CD4-positive, alpha-beta T cell treated with Interleukin-10 for 1 hour (primary cell): ENCODE measurements at places on chromosomes 6 and 20.

DNA sequence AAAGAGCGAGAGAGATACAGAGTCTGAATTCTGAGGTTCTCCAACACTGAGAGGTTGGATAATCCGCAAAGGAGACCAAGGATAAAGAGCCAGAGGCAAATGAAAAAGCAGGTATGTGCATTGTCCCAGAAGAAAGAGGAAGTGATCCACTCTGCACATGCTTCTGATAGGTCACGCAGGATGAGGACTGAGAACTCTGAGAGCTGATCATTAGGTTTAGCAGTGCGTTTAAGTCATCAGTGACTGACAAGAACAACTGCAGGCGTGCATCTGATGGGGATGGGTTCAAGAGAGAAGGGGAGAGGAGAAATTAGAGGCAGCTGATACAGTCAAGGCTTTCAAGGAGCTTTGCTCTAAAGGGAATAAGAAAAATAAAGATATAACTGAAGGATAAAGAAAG lies 301.2 kb upstream of the SGK1 start:
- DNase-seq = no peak

DNA sequence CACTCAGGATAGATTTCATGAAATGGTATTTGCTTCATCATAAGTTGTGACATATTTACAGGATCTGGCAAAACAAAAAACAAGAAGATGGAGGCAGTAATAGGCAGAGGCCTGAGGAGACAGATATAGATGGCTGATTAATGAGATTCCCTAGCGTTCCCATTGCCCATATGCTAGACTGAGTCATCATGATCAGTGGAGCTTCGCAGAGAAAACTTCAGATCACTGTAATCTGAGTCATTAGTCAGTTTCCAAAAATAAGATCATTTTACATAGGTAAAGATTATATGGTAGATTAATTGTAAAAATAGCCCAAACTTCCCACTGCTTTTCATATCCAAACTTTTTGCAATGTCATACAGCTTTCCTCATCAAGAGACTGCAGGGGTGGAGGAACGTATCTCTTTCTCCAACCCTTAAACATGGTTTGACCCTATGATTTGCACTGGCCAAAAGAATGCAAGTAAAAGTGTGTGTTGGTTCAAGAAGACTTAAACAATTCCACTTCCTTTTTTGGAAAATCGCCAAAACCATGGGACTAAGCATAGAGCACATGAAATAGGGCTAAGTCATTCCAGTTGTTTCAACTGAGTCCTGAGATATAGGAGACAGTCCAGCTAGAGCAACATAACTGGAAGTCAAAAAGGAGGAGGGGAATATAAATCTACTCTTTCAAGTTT lies 626.0 kb downstream of the RNF144B start:
- DNase-seq = no peak

DNA sequence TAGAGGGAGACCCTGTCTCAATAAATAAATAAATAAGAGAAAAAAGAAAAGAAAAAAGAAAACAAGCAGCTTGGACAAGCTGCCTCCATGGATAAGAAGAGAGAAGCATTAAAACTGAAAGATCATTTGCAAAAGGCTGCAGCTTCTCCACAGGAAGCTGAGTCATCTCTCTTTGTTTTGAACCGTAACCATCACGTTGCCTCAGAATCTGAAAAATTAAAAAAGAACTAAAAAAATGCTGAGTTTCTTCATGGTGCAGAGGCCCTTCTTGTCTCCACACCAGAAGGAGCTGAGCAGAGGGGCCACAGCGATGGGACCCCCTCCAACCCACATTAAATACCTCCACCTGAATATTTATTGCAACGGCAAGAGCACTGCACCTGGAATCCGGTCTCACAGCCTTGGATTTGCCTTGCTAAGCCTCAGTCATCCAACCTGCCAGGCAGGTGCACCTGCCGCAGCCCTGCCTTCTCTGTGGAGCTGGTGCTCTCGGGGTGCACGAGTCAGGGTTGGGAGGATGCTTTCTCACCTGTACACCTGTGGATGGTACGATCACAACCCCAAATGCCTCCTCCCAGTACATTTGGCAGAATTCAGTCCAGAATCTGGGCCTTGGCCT lies 28.1 kb downstream of the TOX2 start:
- DNase-seq = peak; percentile 34

GRCh38 chr20:10201321-10201870 lies 17.2 kb upstream of the SNAP25 start:
- no peak for DNase-seq

GRCh38 chr20:10300582-10301446 lies 82.2 kb downstream of the SNAP25 start:
- no peak for DNase-seq
